ENCODE measurements at places on chromosomes 1 and 21. TPM values are rescaled to one million over a fixed set of nuclear protein-coding genes. Genes with fewer than 3 reads are reported as not detected.

Gene PLPP3
- 32.8 TPM for total RNA-seq

Gene RBBP4
- total RNA-seq = 201 TPM

Gene PROX1
- 0.12 TPM for total RNA-seq

Gene HSPA6
- 4.3 TPM for total RNA-seq

Gene EDARADD
- total RNA-seq = 0.91 TPM

DNA sequence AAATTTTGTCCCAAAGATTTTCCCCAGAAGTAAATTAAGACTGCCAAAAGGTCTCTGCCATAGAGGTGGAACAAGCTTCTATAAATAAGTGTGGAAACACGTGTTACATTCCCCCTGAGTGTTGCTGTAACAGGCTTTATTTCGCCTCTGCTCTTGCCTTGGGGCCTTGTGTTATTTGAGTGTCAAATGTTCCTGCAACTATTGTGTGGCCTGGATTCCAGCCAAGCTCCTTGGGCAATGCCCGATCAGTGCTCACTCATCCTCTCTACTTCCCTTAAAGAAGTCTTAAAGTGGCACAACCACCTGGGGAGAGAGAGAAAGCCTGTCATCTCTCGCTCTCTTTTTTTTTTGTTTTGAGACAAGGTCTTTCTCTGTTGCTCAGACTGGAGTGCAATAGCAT is 156.7 kb downstream of the NR5A2 start:
- peak overlapping the region; percentile 63 for H3K27ac ChIP-seq
- peaks cover 54% of the 10 kb centered on the region for H3K4me1 ChIP-seq
- no peaks in the 10 kb centered on the region for H3K36me3 ChIP-seq
- peak; percentile 100 for DNase-seq
- peak overlapping the region; percentile 1 for H3K4me3 ChIP-seq

DNA sequence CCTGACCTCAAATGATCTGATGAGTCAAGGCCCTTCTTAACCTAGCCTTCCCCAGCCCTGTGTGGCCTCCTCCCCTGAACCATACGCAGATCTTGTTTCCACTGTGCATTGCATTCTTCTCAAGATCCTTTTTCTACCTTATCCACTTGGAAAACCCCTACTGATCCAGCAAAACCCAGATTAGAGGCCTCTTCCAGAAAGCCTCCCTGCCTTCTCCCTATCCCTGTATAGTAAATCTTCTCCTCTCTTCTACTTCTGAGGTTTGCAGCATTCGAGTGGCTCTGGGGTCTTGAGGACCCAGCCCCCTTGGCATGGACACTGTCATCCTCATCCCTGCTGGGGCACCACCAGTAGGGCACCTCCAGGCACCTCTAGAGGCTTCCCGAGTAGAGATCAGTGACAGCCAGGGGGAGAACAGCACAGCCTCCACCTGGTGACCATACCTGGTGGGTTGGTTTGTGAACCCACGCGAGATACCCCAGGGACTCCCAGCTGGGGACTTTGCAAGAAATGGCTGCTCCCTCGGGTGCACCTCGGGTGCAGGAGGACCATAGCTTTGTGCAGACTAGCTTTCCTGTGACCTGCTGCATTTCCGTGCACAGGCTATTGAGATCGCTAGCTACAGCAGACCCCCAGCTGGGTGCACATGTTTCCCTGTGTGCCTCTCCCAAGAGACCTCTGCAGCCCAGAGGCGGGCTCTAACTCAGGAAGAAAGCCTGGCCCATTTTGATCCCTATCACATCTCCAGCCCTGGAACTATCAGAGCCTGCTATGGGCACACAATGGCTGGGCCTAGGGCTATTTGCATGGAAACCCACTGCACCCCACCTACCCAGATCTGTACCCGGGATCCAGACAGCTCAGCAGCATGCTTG is 34.2 kb downstream of the MATN1 start:
- H3K4me1 ChIP-seq = 0 out of 2 replicates have a peak, but pooled peaks cover 3% of the 10 kb centered on the region
- peaks cover 30% of the 10 kb centered on the region for H3K27me3 ChIP-seq
- H3K36me3 ChIP-seq = no peaks in the 10 kb centered on the region
- H3K27ac ChIP-seq = no peak overlapping the region

- peaks cover 22% of the 10 kb centered on the region for H3K4me1 ChIP-seq
- H3K4me3 ChIP-seq = no peak overlapping the region
- H3K27me3 ChIP-seq = no peaks in the 10 kb centered on the region
- no peaks in the 10 kb centered on the region for H3K36me3 ChIP-seq
- H3K27ac ChIP-seq = no peak overlapping the region
These were observed 18.2 kb downstream of the KIF17 start for GRCh38 chr1:20699558-20699957.

GRCh38 chr1:5686925-5687706 is 305.1 kb downstream of the NPHP4 start:
- H3K36me3 ChIP-seq = no peaks in the 10 kb centered on the region
- H3K4me3 ChIP-seq = no peak overlapping the region
- peaks cover 2% of the 10 kb centered on the region for H3K4me1 ChIP-seq
- DNase-seq = no peak
- H3K27me3 ChIP-seq = peaks cover 91% of the 10 kb centered on the region

DNA sequence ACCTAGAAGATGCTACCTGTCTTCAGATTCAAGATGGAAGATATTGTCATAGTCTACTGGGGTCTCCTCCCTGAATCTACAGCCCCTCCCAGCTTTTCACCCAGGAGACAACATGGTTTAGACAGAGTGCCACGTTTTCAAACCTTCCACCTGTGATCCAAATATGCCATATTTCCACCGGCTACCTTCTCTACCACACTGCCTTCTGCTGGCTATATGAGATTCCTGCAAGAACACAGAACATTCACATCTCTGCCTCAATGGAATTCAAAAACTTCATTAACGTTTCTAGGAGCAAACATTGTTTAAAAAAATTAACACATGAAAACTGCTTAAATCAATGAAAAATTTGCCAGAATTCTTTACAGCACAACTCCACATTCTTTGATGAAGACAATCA is 12.9 kb upstream of the LELP1 start:
- H3K27me3 ChIP-seq = peaks cover 25% of the 10 kb centered on the region
- no peak overlapping the region for H3K27ac ChIP-seq
- no peaks in the 10 kb centered on the region for H3K36me3 ChIP-seq

- H3K4me3 ChIP-seq = no peak overlapping the region
- peaks cover 30% of the 10 kb centered on the region for H3K4me1 ChIP-seq
- no peak for DNase-seq
- H3K27ac ChIP-seq = no peak overlapping the region
These were observed 24.8 kb downstream of the SLC19A1 start for GRCh38 chr21:45517249-45518065.

DNA sequence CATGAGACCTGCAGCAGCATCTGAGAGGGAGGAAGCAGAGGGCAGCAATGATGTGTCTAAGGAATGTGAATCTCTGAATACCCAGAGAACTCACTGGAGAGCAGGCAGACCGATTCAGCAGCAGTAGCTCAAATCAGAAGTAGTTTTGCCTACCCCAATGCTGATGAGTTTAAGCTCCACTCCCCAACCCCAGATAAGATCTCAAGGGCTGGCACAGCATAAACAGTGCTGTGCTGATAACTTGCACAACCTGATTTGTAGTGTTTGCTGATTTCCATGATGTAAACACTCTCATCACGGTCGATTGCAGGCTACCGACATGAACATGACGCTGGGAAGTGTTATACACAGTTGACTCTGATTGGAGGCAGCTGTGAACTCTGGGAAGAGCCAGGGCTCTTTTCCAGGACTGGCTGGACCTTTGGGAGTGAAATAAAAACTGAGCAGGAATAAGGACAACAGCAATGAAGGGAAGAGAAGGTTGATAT is 11.2 kb upstream of the HMGCS2 start:
- H3K27ac ChIP-seq = peak overlapping the region; percentile 27
- peak; percentile 70 for DNase-seq
- peaks cover 44% of the 10 kb centered on the region for H3K4me1 ChIP-seq
- H3K27me3 ChIP-seq = no peaks in the 10 kb centered on the region
- H3K36me3 ChIP-seq = no peaks in the 10 kb centered on the region

DNA sequence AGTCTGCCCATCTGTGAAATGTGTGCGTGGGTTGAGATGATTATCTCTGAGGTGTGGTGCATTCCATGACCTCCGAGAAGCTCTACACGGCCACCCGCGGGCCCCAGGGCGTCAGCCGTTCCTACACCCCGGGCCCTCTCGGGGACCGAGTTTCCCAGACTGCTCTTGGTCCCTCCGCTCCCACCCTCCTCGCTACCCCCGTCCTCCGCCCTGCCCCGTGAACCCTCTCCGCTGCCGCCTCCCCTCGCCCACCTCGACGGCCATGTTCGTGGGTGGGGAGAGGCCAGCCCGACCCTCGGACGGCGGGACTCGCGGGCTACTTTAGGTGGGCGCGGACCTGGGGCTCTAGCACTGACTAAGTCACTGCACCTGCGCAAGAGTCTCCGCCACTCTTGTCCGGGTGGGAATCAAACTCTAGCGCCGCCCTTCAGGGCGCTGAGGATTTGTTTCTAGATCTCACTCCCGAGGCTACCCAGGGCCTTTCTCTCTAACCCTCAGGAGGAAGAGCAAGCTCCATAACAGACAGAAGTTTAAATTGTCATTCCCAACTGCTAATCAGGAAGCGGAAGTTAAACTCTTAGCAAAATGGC is 47.7 kb upstream of the VWA5B1 start:
- H3K4me3 ChIP-seq = no peak overlapping the region
- no peaks in the 10 kb centered on the region for H3K27me3 ChIP-seq
- no peak overlapping the region for H3K27ac ChIP-seq
- DNase-seq = no peak

GRCh38 chr1:171252482-171252881 is 4.2 kb downstream of the FMO1 start:
- no peak overlapping the region for H3K4me3 ChIP-seq
- peaks cover 57% of the 10 kb centered on the region for H3K27me3 ChIP-seq
- H3K36me3 ChIP-seq = no peaks in the 10 kb centered on the region
- peaks cover 18% of the 10 kb centered on the region for H3K4me1 ChIP-seq

GRCh38 chr1:61332196-61332753 is 249.9 kb downstream of the NFIA start:
- H3K4me1 ChIP-seq = peaks cover 19% of the 10 kb centered on the region
- no peak for DNase-seq
- H3K27ac ChIP-seq = no peak overlapping the region
- H3K36me3 ChIP-seq = no peaks in the 10 kb centered on the region

- H3K27ac ChIP-seq = no peak overlapping the region
- DNase-seq = no peak
- no peaks in the 10 kb centered on the region for H3K4me1 ChIP-seq
These were observed 11.9 kb upstream of the ZBTB21 start for GRCh38 chr21:42022091-42022430.

GRCh38 chr1:36326499-36326898 is 3.1 kb upstream of the EVA1B start:
- H3K36me3 ChIP-seq = no peaks in the 10 kb centered on the region
- no peaks in the 10 kb centered on the region for H3K27me3 ChIP-seq
- H3K27ac ChIP-seq = no peak overlapping the region
- H3K4me1 ChIP-seq = peaks cover 22% of the 10 kb centered on the region

DNA sequence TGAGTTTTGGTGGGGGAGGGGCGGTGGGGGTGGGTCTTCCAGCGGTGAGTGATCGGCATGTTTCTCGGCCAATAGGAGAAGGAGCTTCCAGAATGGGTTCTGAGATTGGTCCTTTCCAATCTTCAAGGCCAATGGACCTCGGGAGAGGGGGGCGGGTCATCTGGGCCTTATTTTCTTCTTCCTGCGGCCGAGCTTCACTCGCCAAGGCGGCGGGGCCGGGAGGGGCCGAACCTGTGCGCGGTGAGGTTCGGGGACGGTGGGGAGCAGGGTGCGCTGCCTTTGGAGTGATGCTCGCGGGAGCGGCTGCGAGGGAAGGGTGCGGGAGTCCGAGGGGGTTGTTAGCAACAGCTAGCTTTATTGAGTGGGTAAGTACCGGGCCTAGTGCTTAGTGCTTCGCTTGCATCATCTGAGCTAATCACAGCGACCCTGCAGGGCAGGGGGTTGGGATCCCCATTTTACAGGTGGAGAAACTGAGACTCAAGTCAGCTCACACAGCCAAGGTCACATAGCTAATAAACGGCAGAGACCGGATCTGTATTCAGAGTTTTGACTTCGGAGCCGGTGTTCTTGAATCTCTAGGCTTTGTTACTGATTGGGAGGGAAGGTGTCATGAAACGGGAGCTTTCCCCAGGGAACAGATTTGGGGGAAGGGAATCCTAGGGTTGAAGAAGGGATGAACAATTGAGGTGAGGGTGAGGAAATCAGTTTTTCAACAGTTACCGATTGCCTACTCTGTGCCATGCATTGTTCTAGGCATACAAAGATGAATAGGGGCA is 549 bp downstream of the KDM4A start:
- H3K27ac ChIP-seq = peak overlapping the region; percentile 62
- peak overlapping the region; percentile 93 for H3K4me3 ChIP-seq
- DNase-seq = peak; percentile 98
- H3K36me3 ChIP-seq = peaks cover 21% of the 10 kb centered on the region
- no peaks in the 10 kb centered on the region for H3K27me3 ChIP-seq

DNA sequence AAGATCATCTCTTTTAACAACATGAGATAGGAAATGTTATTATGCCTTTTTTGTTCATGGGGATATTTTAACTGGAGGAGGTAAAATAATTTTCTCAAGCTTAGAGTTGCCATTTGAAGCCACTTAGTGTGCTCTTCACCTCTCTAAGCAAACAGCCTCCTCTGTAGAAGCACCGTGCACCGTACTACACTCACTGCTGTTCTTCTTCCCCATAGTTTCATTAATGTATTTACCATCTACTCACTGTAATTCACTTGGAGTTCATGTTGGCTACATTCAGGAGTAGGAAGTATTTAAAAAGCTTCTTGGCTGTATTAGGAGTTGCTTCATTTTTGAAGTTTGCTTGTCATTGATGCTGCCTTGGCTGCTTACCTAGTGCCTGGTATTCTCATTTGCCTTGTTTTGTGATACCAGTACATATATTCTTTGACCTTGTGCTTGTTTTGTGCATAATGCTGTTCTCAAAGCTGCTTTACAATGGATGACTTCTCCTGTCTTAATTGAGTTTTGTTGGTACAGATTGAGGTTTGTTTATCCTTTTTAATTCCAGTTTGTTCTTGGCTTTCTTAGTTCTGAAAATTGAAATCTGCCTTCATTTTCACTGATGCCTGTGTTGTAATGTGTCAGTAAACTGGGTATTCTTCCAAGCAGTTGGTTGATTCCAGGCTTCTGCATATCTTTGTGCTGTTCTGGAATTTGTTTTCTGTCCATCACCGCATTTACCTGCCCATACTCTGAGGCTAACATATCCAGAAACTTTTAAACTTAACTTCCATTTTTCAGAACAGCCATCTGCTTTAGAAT is 240.4 kb downstream of the HMCN1 start:
- no peak overlapping the region for H3K4me3 ChIP-seq
- H3K36me3 ChIP-seq = no peaks in the 10 kb centered on the region
- no peaks in the 10 kb centered on the region for H3K27me3 ChIP-seq
- peaks cover 35% of the 10 kb centered on the region for H3K4me1 ChIP-seq
- no peak overlapping the region for H3K27ac ChIP-seq

GRCh38 chr1:156931211-156931952 is 10.9 kb downstream of the LRRC71 start:
- H3K4me1 ChIP-seq = peaks cover 12% of the 10 kb centered on the region
- no peaks in the 10 kb centered on the region for H3K36me3 ChIP-seq
- no peak for DNase-seq
- no peak overlapping the region for H3K27ac ChIP-seq

- H3K27me3 ChIP-seq = no peaks in the 10 kb centered on the region
- no peak overlapping the region for H3K4me3 ChIP-seq
- no peak overlapping the region for H3K27ac ChIP-seq
- no peaks in the 10 kb centered on the region for H3K4me1 ChIP-seq
- peaks cover 50% of the 10 kb centered on the region for H3K36me3 ChIP-seq
These were observed 48.2 kb upstream of the ABCA4 start for GRCh38 chr1:94169126-94169525.

Data from PC-3 (cell line).